ENCODE measurements at places on chromosomes 12 and 14. TPM values are rescaled to one million over a fixed set of nuclear protein-coding genes. Genes with fewer than 3 reads are reported as not detected.

The MED6 gene
- 31.6 TPM for polyA plus RNA-seq

The HCAR2 gene
- polyA plus RNA-seq: 2.6 TPM

The LPAR5 gene
- 21.4 TPM for polyA plus RNA-seq

The DHRS4L2 gene
- 29.1 TPM for polyA plus RNA-seq

The GRIP1 gene
- 6.7 TPM for polyA plus RNA-seq

The MYF6 gene
- 0.21 TPM for polyA plus RNA-seq

The LRP6 gene
- polyA plus RNA-seq: 25.2 TPM

The GAS2L3 gene
- 34.0 TPM for polyA plus RNA-seq

The RPGRIP1 gene
- 0.49 TPM for polyA plus RNA-seq

The APOLD1 gene
- 13.8 TPM for polyA plus RNA-seq

The TTC9 gene
- 1.9 TPM for polyA plus RNA-seq

The MSI1 gene
- 8.2 TPM for polyA plus RNA-seq

The YAF2 gene
- 19.4 TPM for polyA plus RNA-seq

The LBHD2 gene
- polyA plus RNA-seq: not detected

The OR6C75 gene
- polyA plus RNA-seq: not detected

The OTUB2 gene
- 0.93 TPM for polyA plus RNA-seq

The GLI1 gene
- 7.3 TPM for polyA plus RNA-seq

The MYRFL gene
- polyA plus RNA-seq: 14.9 TPM

The AQP2 gene
- 0.01 TPM for polyA plus RNA-seq

The STON2 gene
- polyA plus RNA-seq: 14.6 TPM

The EMC9 gene
- 33.9 TPM for polyA plus RNA-seq

The SERPINA12 gene
- not detected for polyA plus RNA-seq

The RDH12 gene
- 0.88 TPM for polyA plus RNA-seq

The NFATC4 gene
- 40.9 TPM for polyA plus RNA-seq

The MYH6 gene
- 0.03 TPM for polyA plus RNA-seq

The KLRF1 gene
- polyA plus RNA-seq: 1.5 TPM

The MANSC4 gene
- polyA plus RNA-seq: 0.19 TPM

The ZFYVE26 gene
- polyA plus RNA-seq: 24.9 TPM

The PTCSC3 gene
- not detected for polyA plus RNA-seq

The SPIC gene
- polyA plus RNA-seq: 0.13 TPM

The GLT1D1 gene
- polyA plus RNA-seq: 0.91 TPM

The IL22 gene
- not detected for polyA plus RNA-seq

The ITGA7 gene
- polyA plus RNA-seq: 29.6 TPM

The THTPA gene
- 34.8 TPM for polyA plus RNA-seq

The ALDH2 gene
- 100 TPM for polyA plus RNA-seq

The DAD1 gene
- polyA plus RNA-seq: 206 TPM

The TPH2 gene
- 0.04 TPM for polyA plus RNA-seq

The RNU6-7 gene
- not detected for polyA plus RNA-seq

The SMOC1 gene
- 0.85 TPM for polyA plus RNA-seq

The TMEM52B gene
- polyA plus RNA-seq: 1.3 TPM

The BDKRB2 gene
- polyA plus RNA-seq: 9.1 TPM

The CFAP54 gene
- 0.46 TPM for polyA plus RNA-seq

All from large intestine (tissue), 12 donors.